ENCODE measurements at places on chromosomes 6 and 20. TPM values are rescaled to one million over a fixed set of nuclear protein-coding genes. Genes with fewer than 3 reads are reported as not detected.
A peak's percentile ranks its signal among the peaks of the same experiment; 100 is the strongest.

DNA sequence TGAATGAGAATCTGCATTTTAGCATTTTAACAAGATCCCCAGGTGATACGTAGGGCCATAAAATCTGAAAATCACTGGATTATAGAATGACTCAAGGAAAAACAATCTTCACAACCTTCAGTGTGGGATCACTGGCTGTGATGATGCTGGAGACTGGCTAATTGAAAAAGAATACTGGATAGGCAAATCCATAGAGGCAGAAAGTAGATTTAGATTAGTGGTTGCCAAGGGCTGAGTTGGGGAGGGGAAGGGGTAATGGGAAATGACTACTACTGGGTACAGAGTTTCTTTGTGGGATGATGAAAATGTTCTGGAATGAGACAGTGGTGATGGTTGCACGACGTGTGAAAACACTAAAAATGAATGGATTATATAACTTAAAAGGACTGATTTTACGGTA, 84.1 kb downstream of the CDK19 start:
- peak; percentile 2 for DNase-seq

Gene PSMB8
- total RNA-seq: 88.1 TPM

- peak; percentile 59 for DNase-seq
Observed at GRCh38 chr6:27296106-27296783, 15.8 kb downstream of the POM121L2 start.

GRCh38 chr6:142721215-142721920, 223.6 kb downstream of the HIVEP2 start:
- no peak for DNase-seq

DNA sequence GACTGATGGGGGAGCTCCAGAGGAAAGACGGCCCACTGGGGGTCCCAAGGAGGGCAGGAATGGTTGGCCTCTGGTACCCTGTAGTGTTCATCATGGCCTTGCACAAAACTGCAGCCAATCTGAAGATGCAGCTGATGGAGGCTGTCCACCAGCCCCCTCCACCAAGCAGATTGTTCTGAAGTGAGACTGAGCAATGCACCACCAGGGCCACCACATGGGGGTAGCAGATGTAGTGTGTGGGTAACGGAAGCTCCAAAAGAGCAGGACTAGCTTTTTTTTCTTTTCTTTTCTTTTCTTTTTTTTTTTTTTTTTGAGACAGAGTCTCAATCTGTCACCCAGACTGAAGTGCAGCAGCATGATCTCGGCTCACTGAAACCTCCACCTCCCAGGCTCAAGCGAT, 181.0 kb upstream of the MYLIP start:
- no peak for DNase-seq

DNA sequence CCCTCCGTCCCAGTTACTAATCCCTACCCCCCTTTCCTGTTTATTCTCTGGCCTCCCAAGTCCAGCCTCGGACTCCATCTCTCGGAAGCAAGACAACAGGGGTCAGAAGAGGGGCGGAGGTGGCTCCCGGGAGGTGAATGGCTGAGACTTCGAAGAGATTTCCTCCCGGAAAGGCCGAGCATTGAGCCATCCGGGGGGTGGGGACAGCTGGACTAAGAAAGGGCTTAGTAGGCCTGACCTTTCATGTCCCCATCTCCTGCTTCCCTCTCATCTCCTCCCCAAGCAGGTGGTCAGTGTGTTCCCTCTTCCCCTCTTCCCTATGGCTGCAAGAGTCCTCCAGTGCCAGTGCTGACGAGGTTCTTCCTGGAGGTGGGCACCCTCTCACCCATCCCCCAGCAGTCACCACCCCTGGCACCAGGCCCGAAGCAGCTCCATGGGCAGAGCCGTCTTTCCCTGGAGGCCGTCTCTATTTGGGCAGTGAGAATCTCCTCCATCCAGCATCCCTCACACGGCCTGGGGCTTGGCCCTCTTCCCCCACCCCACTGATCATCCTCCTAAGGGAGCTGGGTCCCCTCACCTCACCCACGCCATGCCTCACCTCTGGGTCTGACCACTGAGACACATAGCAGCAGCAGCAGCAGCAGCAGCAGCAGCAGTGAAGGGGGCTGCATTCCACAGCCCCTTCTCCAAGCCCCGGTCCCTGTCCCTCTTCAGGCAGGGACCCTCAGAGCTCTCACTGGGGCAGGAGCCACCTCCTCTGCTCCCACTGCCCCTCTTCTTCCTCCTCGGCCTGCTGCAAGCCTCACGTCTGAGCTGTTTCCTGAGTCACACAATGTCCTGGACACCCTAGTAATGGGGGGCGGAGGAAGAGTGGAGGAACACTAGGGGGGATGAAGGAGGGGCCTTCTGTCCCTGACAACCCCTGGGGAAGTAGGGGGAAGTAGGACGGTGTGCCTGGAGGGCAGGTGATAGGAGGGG, at the start of gene NOTCH4:
Gene NOTCH4, minus strand, starts transcription at position 810 of the 978 bp plus-strand sequence. Its CDS starts 139 bp downstream, at position 671.
- DNase-seq: no peak

- no peak for DNase-seq
Observed at GRCh38 chr20:38075161-38075998, 41.8 kb downstream of the RPRD1B start.

Gene TSPYL1
- total RNA-seq: 68.2 TPM

DNA sequence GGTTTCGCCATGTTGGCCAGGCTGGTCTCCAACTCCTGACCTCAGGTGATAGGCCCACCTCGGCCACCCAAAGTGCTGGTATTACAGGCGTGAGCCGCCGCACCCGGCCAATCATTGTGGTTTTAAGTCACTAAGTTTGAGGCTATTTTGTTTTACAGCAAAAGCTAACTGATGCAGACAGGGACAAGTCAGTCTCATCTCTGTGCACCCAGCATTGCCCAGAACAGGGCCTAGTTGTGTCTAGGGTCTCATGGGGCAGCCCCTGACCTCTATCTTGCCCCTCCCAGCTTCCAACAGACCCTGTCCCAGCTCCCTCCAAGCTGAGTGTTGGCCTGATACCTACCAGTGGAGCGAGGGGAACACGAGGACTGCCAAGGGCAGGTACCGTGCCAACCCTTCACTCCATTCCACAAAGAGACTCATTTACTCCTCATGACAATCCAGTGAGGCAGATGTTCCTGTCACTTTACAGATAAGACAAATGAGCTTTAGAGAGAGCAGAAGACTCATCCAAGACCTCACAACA, 8.9 kb upstream of the RBCK1 start:
- no peak for DNase-seq

Gene HLA-DQB2
- total RNA-seq: not detected

DNA sequence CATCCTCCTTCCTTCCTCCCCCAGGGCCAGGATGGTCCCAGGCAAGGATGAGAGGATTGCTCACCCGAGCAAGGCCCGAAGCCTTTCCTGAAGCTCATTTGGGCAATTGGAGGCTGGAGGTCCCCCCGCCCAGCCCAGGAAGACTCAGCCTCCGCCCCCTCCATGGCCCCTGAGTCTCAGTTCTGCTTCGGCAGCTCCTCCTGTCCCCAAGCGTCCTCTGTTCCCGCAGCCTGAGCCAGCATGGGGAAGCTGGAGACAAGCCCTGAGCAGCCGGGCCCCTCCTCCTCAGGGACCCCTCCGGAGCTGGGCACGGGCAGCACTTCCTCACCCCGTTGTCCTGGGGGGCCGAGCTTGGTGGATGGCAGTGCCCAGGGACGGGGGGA, 26.0 kb downstream of the SLC17A9 start:
- DNase-seq: no peak

Gene TPD52L1
- total RNA-seq: 48.9 TPM

- peak; percentile 55 for DNase-seq
Observed at GRCh38 chr6:25279748-25280343, 672 bp downstream of the CARMIL1 start.

GRCh38 chr20:63740627-63741353, 1.2 kb downstream of the SLC2A4RG start:
- peak; percentile 82 for DNase-seq

DNA sequence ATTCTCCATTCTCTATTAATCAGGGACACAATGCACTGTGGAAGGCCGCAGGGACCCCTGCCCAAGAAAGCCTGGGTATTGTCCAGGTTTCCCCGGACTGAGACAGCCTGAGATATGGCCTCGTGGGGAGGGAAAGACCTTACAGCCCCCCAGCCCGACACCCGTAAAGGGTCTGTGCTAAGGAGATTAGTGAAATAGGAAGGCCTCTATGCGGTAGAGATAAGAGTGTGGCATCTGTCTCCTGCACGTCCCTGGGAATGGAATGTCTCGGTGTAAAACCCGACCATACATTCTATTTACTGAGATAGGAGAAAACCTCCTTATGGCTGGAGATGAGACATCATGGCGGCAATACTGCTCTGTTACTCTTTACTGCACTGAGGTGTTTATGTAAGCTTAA, 15.7 kb upstream of the EIF2S2 start:
- DNase-seq: no peak

DNA sequence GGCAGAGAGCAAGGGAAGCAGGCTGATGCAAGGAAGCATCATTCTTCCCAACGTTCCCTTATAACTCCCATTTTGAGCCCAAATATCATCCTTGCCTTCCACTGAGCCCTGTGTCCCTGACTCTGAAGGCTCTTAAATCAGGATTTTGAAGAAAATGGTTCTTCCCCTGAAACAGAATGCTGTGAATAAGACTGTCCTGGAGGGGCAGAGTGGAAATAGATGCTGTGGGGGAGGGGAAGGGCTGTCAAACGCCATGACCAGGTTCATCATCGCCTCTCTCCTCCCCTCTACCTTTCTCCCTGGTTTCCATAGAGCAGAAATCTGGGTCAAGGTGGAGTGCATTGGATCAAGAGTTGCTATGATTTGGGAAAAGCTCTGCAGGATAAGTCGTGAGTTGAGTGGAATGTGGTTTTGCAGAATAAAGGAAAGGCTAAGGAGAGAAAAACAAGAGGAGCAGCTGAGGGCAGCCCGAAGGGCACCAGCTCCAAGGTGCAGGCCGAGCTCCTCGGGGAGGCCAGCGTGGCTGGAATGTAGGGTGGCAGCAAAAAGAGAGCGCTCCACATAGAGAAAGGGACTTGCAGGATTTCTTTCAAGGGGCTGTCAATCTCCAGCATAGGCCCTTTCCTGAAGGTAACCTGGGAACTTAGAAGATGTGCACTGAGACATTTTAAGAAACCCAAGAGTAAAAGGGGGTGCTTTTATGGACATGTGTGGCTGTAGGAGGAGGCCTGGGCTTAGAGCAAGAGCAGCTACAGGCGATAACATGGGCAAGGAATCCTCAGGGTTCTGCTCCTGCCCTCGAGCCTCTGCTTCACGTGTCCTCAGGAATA, 120.8 kb upstream of the CDYL start:
- DNase-seq: no peak

GRCh38 chr6:50249493-50249892, 199.8 kb upstream of the DEFB112 start:
- DNase-seq: peak; percentile 20
